Mesothelial cell of epicardium (in vitro differentiated cells): ENCODE measurements at places on chromosomes 7 and 10. TPM values are rescaled to one million over a fixed set of nuclear protein-coding genes. Genes with fewer than 3 reads are reported as not detected.

GRCh38 chr7:133575726-133576440, 323.0 kb downstream of the EXOC4 start:
- DNase-seq: no peak
- H3K27ac ChIP-seq: no peak overlapping the region
- H3K4me1 ChIP-seq: no peaks in the 10 kb centered on the region
- peaks cover 6% of the 10 kb centered on the region for H3K36me3 ChIP-seq
- H3K4me3 ChIP-seq: no peak overlapping the region

DNA sequence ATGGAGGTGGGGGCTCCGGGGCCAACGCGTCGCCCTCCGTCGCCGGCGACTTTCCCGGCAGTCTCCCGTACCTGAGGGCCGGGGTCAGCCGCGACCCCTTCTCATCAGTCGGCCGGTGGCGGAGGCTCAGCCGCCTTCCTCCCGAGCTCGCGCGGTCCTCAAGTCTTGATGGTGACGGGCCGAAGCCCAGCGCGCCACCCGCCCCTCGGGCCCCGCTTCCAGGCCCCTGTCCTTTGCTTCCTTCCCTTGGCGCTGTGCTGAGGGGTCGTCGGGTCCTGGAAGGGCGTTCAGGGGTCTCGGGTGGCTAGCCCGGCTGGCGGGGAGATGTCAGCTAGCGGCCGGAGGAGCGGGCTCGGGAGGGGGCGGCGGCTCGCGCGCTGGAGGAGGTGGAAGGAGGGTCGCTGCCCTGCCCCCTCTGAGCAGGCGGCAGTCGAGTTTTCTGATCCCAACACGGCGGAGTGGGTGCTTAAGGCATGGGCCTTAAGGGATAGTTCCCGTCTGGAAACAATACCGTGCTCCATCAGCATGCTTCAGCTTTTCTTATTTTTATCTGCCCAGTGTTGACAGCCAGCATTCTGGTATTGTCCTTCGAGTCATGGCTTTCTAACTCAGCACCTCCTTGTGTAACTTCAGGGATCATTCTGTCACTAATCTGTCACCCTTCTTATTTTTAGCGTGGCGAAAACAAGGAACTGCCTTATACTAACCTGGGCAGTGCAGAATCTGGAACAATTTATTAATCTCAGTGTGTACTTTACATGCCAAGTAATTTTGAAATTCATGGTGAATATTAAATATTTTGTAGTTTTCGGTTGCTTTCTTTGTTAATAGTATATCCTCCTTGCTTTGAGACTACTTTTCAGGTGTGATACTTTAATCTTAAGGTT, 748 bp downstream of the PHTF2 start:
- H3K4me1 ChIP-seq: peaks cover 34% of the 10 kb centered on the region
- peak overlapping the region; percentile 96 for H3K27ac ChIP-seq
- DNase-seq: peak; percentile 38
- peak overlapping the region; percentile 95 for H3K4me3 ChIP-seq
- peaks cover 15% of the 10 kb centered on the region for H3K36me3 ChIP-seq

GRCh38 chr10:5888351-5888750, 1.3 kb downstream of the ANKRD16 start:
- DNase-seq: no peak
- peak overlapping the region; percentile 92 for H3K27ac ChIP-seq
- peaks cover 39% of the 10 kb centered on the region for H3K4me1 ChIP-seq
- H3K4me3 ChIP-seq: peak overlapping the region; percentile 91
- no peaks in the 10 kb centered on the region for H3K27me3 ChIP-seq

The AS3MT gene
- total RNA-seq: 8.7 to 12.8 TPM (median 8.7 TPM) in 3 replicates

- no peaks in the 10 kb centered on the region for H3K27me3 ChIP-seq
- no peaks in the 10 kb centered on the region for H3K36me3 ChIP-seq
- H3K4me3 ChIP-seq: no peak overlapping the region
- no peak for DNase-seq
- peaks cover 12% of the 10 kb centered on the region for H3K4me1 ChIP-seq
These were observed 11.5 kb upstream of the NT5C2 start for GRCh38 chr10:103204353-103205255.

DNA sequence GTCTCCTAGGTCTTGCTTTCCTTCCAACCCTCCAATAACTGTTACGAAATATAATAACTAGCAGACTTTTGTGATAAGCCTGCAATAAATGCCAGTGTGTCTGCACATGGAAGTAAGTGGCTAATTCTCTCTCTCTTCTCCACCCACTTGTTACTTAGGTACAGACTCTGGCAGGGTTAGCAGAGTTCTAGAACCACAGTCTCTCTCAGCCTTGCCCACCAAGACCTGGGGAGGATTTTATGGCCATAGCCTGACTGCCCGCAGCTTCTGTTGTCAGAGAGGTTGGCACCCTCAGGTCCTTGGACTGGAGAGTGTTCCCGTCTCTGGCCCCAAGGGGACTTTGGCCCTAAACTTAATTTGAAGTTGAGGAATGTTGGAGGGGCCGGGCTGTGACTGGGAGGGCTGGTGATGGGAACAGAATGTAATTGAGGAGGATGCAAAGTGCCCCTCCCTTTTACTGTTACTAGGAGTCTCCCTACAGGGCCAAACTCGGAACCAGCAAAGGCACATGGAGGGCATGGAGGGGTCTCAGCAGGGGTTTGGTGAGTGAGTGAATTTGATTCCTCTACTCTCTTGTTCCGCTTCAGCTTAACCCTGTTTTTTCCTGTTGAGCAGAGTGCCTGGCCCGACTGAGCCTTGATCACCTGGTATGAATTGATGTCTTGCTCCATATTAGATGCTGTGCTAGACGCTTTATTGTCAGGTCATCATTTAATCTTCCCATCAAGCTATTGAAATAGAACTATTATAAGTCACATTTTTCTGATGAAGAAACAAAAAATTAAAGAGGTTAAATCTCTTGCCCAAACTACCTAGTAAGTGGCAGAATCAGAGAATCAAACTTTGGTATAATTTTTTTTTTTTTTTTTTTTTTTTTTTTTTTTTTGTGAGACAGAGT, 37.0 kb upstream of the LCOR start:
- no peak overlapping the region for H3K27ac ChIP-seq
- H3K4me1 ChIP-seq: no peaks in the 10 kb centered on the region
- no peaks in the 10 kb centered on the region for H3K36me3 ChIP-seq
- H3K27me3 ChIP-seq: peaks cover 21% of the 10 kb centered on the region

The LIPN gene
- not detected in 3 replicates for total RNA-seq

The GNB2 gene
- total RNA-seq: 173 to 178 TPM (median 174 TPM) in 3 replicates

The PILRB gene
- total RNA-seq: 52.8 to 56.3 TPM (median 54.5 TPM) in 3 replicates

DNA sequence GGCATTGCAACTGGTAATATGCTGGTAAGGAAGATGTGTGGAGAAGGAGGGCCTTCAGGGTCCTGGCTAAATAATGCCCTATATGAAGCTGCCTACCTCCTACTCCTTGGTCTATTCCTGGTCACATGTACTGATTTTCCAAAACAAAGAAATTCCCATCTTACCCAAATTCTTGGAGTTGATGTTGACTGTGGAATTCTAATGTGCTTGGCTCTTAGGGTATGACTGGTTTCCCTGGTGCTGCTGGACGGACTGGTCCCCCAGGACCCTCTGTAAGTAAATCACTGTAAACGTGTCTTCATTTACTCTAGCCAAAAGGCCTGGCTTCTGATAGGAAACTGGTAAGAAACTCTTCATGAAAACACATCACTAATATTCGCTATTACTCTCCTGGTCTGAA, 27.0 kb downstream of the COL1A2 start:
- no peak overlapping the region for H3K4me3 ChIP-seq
- peaks cover 9% of the 10 kb centered on the region for H3K4me1 ChIP-seq
- no peak for DNase-seq
- H3K27ac ChIP-seq: peak overlapping the region; percentile 35

DNA sequence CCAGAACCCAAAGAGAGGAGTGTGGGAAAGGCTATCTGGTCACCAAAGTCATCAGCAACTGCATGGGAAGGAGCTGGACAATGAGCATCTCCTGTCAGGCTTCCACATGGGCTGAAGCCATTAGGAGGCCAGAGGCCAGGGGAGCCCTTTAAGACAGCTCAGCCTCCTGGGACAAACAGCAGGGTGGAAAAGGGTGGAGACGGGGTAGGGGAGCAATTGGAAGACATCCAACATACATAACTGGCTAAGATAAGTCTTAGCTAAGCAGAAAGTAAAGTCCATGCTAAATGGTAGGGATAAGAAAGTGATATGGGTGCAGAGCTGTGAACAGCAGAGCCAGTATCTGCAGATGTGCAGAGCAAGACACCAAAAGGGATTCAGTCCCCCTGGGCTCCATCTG, 1.5 kb upstream of the OAT start:
- H3K4me3 ChIP-seq: no peak overlapping the region
- no peak for DNase-seq
- no peaks in the 10 kb centered on the region for H3K36me3 ChIP-seq
- peaks cover 15% of the 10 kb centered on the region for H3K27me3 ChIP-seq
- H3K27ac ChIP-seq: no peak overlapping the region

DNA sequence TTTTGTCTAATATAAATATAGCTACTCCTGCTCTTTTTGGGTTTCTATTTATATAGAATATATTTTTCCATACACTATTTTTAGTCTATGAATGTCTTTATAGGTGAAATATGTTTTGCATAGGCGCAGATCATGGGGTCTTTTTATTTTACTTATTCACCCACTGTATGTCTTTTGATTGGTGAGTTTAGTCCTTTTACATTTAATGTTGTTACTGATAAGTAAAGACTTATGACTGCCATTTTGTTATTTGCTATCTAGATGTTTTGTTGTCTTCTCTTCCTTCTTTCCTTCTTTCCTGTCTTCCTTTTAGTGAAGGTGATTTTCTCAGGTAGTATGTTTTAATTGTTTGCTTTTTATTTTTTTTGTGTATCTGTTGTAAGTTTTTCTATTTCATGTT, 276.8 kb upstream of the CNTNAP2 start:
- no peaks in the 10 kb centered on the region for H3K36me3 ChIP-seq
- no peak for DNase-seq
- no peaks in the 10 kb centered on the region for H3K4me1 ChIP-seq
- no peak overlapping the region for H3K27ac ChIP-seq
- H3K27me3 ChIP-seq: no peaks in the 10 kb centered on the region

DNA sequence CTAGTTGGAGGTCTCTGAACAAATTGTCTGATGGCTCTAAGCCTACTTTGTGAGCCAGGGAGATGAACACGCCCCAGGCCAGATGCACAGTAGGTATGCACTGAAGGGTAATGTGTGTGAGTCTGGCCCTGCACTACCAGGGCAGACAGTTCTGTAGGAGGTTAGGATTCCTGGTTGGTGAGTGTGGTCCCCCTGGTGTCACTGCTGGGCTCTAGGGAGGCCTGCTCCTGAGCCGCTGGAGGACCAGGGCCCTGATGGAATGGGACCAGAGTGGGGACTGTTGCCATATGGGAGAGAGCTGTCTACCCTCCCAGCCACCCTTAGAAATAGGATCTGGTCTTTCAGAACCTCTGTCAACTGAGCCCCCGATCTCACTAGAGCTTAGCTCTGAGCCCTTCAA, 42.0 kb downstream of the CDH23 start:
- peaks cover 22% of the 10 kb centered on the region for H3K27me3 ChIP-seq
- H3K4me1 ChIP-seq: peaks cover 2% of the 10 kb centered on the region
- DNase-seq: no peak
- no peak overlapping the region for H3K4me3 ChIP-seq
- no peak overlapping the region for H3K27ac ChIP-seq
- H3K36me3 ChIP-seq: no peaks in the 10 kb centered on the region

- H3K4me3 ChIP-seq: no peak overlapping the region
- H3K27ac ChIP-seq: no peak overlapping the region
- no peaks in the 10 kb centered on the region for H3K27me3 ChIP-seq
- no peak for DNase-seq
- no peaks in the 10 kb centered on the region for H3K36me3 ChIP-seq
These were observed 537.7 kb downstream of the GRM8 start for GRCh38 chr7:126715076-126715475.

The ITGB8 gene
- total RNA-seq: 15.3 to 15.6 TPM (median 15.3 TPM) in 3 replicates

DNA sequence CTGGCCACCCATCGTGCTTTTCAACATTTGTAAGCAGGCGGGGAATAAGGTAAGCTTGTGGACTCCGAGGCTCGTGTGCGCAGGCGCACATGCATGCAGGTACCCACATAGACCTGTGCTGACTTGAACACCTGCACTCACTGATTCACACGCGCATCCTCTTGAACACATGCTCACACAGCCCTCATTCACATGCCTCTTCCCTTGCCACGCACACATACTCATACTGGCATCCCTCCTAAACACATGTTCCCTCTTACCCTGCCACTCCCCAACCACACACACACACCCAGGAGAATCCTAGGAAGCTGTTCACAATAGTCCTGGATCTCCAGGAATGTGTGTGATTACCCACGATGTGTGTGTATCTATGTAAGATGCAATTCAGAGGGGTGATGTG, 44.1 kb upstream of the LBX1 start:
- no peaks in the 10 kb centered on the region for H3K4me1 ChIP-seq
- H3K27me3 ChIP-seq: peaks cover 54% of the 10 kb centered on the region
- H3K4me3 ChIP-seq: no peak overlapping the region
- no peak overlapping the region for H3K27ac ChIP-seq
- no peaks in the 10 kb centered on the region for H3K36me3 ChIP-seq
- no peak for DNase-seq

- no peak overlapping the region for H3K4me3 ChIP-seq
- peaks cover 25% of the 10 kb centered on the region for H3K4me1 ChIP-seq
- no peaks in the 10 kb centered on the region for H3K27me3 ChIP-seq
- no peak for DNase-seq
- H3K27ac ChIP-seq: no peak overlapping the region
These were observed 18.9 kb downstream of the BAG3 start for GRCh38 chr10:119669975-119670640.

DNA sequence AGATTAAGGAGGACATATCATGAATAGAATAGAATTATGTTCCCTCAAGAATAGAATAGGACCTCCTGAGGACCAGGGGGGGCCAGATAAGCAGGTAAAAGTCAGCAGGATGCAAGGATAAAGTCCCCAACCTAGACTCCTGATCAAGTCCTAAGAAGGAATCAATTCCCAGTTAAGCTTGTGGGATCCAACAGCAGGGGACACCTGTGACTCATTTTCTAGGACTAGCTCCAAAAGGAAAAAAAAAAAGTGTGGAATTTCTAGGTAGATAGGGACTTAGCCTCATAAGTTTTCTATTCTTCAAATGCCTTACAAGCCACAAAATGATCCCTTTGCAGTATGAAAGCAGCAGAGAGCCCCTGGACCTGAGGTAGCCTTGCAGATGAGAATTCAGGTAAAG, 336.2 kb downstream of the WDR11 start:
- H3K36me3 ChIP-seq: no peaks in the 10 kb centered on the region
- DNase-seq: no peak
- H3K27me3 ChIP-seq: no peaks in the 10 kb centered on the region
- H3K4me1 ChIP-seq: peaks cover 45% of the 10 kb centered on the region
- no peak overlapping the region for H3K4me3 ChIP-seq
